ENCODE measurements at places on chromosomes 3 and 15.

- no peaks in the 10 kb centered on the region for H3K36me3 ChIP-seq
- peaks cover 9% of the 10 kb centered on the region for H3K4me1 ChIP-seq
- H3K27ac ChIP-seq = no peak overlapping the region
Observed at GRCh38 chr3:57158813-57159738, 6.1 kb downstream of the IL17RD start.

GRCh38 chr15:57727031-57727430, 20.5 kb downstream of the POLR2M start:
- H3K4me3 ChIP-seq = no peak overlapping the region
- no peaks in the 10 kb centered on the region for H3K27me3 ChIP-seq
- no peaks in the 10 kb centered on the region for H3K4me1 ChIP-seq

DNA sequence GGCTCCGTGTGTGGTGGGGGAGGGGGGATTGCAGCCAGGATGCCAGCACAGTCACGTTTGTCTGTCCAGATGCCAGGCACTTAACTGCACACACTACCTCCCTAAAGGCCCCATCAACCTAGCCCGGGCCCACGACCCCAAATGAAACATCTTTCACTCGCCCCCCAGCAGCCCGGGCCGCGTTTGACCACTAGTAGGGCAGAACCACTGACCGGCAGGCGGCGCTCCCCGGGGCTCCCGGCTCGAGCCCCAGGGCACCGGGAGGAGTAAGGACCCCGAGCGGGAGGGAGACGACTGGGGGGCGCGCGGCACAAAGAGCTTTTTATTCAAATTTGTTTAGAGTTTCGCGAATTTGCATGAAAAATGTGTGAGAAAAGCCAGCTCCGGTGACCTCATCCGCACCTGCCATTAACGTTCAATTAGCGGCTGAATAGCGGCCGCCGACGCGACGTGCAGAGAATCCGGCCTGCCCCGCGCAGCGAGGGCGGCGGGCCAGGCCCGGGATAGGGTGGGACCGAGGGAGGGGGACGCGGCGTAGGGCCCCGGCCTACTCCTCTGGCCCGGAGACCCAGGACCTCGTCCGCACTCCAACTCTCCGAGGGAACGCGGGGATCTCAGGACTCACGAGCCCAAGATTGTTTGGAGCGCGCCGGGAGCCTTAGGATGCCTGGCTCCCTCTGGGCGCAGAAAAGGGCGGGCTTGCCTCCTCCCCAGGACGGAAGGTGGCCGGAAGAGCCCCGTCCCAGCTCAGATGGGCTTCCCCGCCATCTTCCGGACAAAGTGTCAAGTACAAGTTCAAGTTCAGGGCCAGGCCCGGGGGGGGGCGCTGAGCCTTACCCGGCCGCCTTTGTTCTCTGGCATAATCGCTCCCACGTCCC, 64.9 kb upstream of the POLG start:
- peaks cover 16% of the 10 kb centered on the region for H3K27me3 ChIP-seq
- H3K4me1 ChIP-seq = no peaks in the 10 kb centered on the region
- H3K36me3 ChIP-seq = no peaks in the 10 kb centered on the region
- H3K4me3 ChIP-seq = no peak overlapping the region
- no peak for DNase-seq

- no peaks in the 10 kb centered on the region for H3K4me1 ChIP-seq
- H3K27me3 ChIP-seq = peaks cover 3% of the 10 kb centered on the region
- no peak overlapping the region for H3K4me3 ChIP-seq
- H3K36me3 ChIP-seq = no peaks in the 10 kb centered on the region
- H3K27ac ChIP-seq = no peak overlapping the region
Observed at GRCh38 chr3:62677926-62678325, 197.3 kb downstream of the CADPS start.

- no peak for DNase-seq
- H3K27ac ChIP-seq = no peak overlapping the region
- H3K4me1 ChIP-seq = no peaks in the 10 kb centered on the region
- no peak overlapping the region for H3K4me3 ChIP-seq
- peaks cover 42% of the 10 kb centered on the region for H3K27me3 ChIP-seq
- H3K36me3 ChIP-seq = no peaks in the 10 kb centered on the region
Observed at GRCh38 chr15:69082554-69082953, 68.1 kb downstream of the NOX5 start.

- peaks cover 5% of the 10 kb centered on the region for H3K27me3 ChIP-seq
- H3K27ac ChIP-seq = no peak overlapping the region
- no peaks in the 10 kb centered on the region for H3K36me3 ChIP-seq
Observed at GRCh38 chr3:127645371-127646015, 16.5 kb downstream of the PODXL2 start.

DNA sequence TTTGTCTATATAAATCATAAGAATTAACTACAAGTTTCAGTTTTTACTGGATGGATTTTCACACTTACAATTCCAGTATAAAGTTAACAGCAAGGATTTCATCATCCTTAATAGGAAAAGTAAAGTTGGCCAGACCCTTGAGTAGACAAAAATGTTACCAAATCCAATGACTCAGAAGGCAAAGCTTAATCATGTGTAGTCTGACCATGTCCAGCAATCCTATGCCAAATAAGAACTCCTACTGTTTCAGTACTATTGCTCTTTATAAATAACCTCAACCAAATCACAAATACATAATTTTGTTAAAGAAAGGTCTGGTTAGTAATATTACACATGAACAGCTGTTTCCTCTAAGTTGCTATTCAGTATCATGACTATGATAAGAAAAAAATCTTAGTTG, 35.0 kb downstream of the PLOD2 start:
- no peak for DNase-seq
- no peak overlapping the region for H3K27ac ChIP-seq
- no peak overlapping the region for H3K4me3 ChIP-seq
- H3K4me1 ChIP-seq = no peaks in the 10 kb centered on the region

DNA sequence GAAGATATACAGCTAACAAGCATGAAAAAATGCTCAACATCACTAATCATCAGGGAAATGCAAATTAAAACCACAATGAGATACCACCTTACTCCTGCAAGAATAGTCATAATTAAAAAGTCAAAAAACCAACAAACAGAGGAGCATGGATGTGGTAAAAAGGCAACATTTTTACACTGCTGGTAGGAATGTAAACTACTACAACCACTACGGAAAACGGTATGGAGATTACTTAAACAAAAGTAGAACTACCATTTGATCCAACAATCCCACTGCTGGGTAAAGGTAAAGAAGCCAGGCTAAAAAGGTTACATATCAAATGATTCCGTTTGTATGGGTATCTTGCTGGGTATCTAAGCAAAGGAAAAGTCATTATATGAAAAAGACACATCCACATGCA, 53.8 kb downstream of the STAG1 start:
- peaks cover 26% of the 10 kb centered on the region for H3K36me3 ChIP-seq
- H3K4me3 ChIP-seq = no peak overlapping the region
- H3K27ac ChIP-seq = no peak overlapping the region
- no peaks in the 10 kb centered on the region for H3K4me1 ChIP-seq

- H3K27ac ChIP-seq = no peak overlapping the region
- no peak overlapping the region for H3K4me3 ChIP-seq
- no peaks in the 10 kb centered on the region for H3K27me3 ChIP-seq
- H3K36me3 ChIP-seq = no peaks in the 10 kb centered on the region
- H3K4me1 ChIP-seq = no peaks in the 10 kb centered on the region
Observed at GRCh38 chr3:170584585-170585007, 1.3 kb downstream of the SLC7A14 start.

GRCh38 chr3:191529992-191530391, 69.0 kb downstream of the PYDC2 start:
- no peak overlapping the region for H3K27ac ChIP-seq
- no peaks in the 10 kb centered on the region for H3K27me3 ChIP-seq
- H3K4me1 ChIP-seq = no peaks in the 10 kb centered on the region
- no peaks in the 10 kb centered on the region for H3K36me3 ChIP-seq
- no peak for DNase-seq

- no peaks in the 10 kb centered on the region for H3K27me3 ChIP-seq
- H3K4me1 ChIP-seq = no peaks in the 10 kb centered on the region
- H3K4me3 ChIP-seq = no peak overlapping the region
- DNase-seq = no peak
- H3K27ac ChIP-seq = no peak overlapping the region
Observed at GRCh38 chr3:189588070-189588469, 43.1 kb upstream of the TP63 start.

- H3K27me3 ChIP-seq = no peaks in the 10 kb centered on the region
- no peaks in the 10 kb centered on the region for H3K4me1 ChIP-seq
- H3K4me3 ChIP-seq = no peak overlapping the region
- no peak for DNase-seq
- no peak overlapping the region for H3K27ac ChIP-seq
Observed at GRCh38 chr15:31448635-31448979, 122.0 kb downstream of the KLF13 start.

GRCh38 chr3:27509376-27509775, 25.2 kb upstream of the SLC4A7 start:
- H3K36me3 ChIP-seq = no peaks in the 10 kb centered on the region
- H3K4me3 ChIP-seq = no peak overlapping the region
- H3K27ac ChIP-seq = no peak overlapping the region
- no peak for DNase-seq
- no peaks in the 10 kb centered on the region for H3K27me3 ChIP-seq

DNA sequence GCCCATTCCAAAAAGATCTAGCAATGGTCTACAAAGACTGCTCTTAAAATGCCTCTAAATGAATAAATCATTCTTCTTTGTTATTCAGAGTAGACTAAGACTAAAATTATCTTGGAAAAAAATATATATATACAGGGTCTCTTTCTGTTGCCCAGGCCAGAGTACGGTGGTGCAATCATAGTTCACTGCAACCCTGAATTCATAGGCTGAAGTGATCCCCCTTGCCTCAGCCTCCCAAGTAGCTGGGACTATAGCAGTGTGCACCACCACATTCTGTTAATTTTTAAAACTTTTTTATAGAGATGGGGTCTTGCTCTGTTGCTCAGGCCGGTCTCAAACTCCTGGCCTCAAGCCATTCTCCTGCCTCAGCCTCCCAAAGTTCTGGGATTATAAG, 18.7 kb downstream of the WWTR1 start:
- H3K27ac ChIP-seq = no peak overlapping the region
- H3K4me3 ChIP-seq = no peak overlapping the region
- no peak for DNase-seq
- no peaks in the 10 kb centered on the region for H3K36me3 ChIP-seq
- peaks cover under 1% of the 10 kb centered on the region for H3K27me3 ChIP-seq

DNA sequence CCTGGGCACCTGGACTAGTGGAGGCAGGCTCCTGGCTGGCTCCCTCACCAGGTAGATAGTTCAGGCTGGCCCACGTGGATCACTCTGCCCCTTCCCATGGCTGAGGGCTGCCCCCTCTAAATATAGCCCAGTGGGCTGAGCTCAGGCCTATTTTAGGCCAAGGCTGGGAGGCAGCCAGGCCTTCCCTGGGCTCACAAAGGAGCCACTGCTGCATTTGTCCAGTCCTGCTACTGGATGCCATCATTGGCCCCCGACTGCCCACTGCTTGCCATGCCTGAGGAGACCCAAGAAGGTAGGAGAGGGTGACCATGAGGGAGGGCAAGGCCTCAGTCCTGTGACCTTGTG, at the start of gene LSMEM2:
Gene LSMEM2 (plus strand): TSS at position 208 of the 345 bp plus-strand sequence. CDS start 27 bp downstream, at position 235.
- H3K4me3 ChIP-seq = no peak within 1 kb of the TSS
- H3K4me1 ChIP-seq = no peaks in the 10 kb centered on the region
- no peaks in the 10 kb centered on the region for H3K36me3 ChIP-seq
- H3K27ac ChIP-seq = no peak within 1 kb of the TSS
- no peak for DNase-seq

GRCh38 chr3:132009241-132009640, 25.6 kb downstream of the CPNE4 start:
- DNase-seq = no peak
- peaks cover 3% of the 10 kb centered on the region for H3K27me3 ChIP-seq

- no peaks in the 10 kb centered on the region for H3K27me3 ChIP-seq
- DNase-seq = no peak
- H3K4me1 ChIP-seq = no peaks in the 10 kb centered on the region
Observed at GRCh38 chr15:62027263-62027565, 33.0 kb downstream of the VPS13C start.

DNA sequence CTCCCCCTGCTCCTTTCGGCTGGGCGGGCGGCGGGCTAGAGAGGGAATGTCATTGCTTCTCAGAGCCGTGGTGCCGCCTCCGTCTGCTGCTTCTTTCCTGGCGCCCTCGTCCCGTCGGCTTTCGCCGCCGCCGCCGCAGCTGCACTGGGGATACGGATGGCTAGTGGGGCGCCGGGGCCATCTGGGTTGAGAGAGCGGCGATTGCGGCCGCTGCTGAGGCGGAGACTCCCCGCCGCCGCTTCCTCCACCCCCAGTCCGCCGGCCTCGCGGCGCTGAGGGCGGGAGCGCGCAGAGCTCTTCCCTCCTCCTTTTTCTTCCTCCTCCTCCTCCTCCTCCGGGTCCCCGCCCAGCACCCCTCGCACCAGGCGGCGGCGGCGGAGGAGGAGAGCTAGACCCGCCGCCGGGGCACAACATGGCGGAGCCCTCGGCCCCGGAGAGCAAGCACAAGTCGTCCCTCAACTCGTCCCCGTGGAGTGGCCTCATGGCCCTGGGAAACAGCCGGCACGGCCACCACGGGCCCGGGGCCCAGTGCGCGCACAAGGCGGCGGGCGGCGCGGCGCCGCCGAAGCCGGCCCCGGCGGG, at the start of gene STT3B:
Gene STT3B (plus strand): TSS at position 339 of the 582 bp plus-strand sequence. CDS start 74 bp downstream, at position 413.
- H3K27ac ChIP-seq = peak within 1 kb of the TSS; percentile 99
- peaks cover 39% of the 10 kb centered on the region for H3K4me1 ChIP-seq
- H3K27me3 ChIP-seq = no peaks in the 10 kb centered on the region

GRCh38 chr3:188470508-188471130, 316.7 kb downstream of the LPP start:
- H3K36me3 ChIP-seq = no peaks in the 10 kb centered on the region
- H3K27ac ChIP-seq = no peak overlapping the region
- H3K4me1 ChIP-seq = no peaks in the 10 kb centered on the region
- no peak overlapping the region for H3K4me3 ChIP-seq
- no peaks in the 10 kb centered on the region for H3K27me3 ChIP-seq

GRCh38 chr15:39301589-39301999, 279.3 kb upstream of the THBS1 start:
- H3K4me1 ChIP-seq = no peaks in the 10 kb centered on the region
- no peak overlapping the region for H3K27ac ChIP-seq
- no peak for DNase-seq
- H3K4me3 ChIP-seq = no peak overlapping the region
- H3K27me3 ChIP-seq = peaks cover 12% of the 10 kb centered on the region

GRCh38 chr15:52208306-52208946, 17.2 kb upstream of the GNB5 start:
- no peaks in the 10 kb centered on the region for H3K36me3 ChIP-seq
- no peaks in the 10 kb centered on the region for H3K27me3 ChIP-seq
- peak; percentile 71 for DNase-seq
- no peak overlapping the region for H3K4me3 ChIP-seq
- H3K27ac ChIP-seq = no peak overlapping the region

GRCh38 chr3:25913179-25913578, 123.3 kb downstream of the OXSM start:
- no peak overlapping the region for H3K4me3 ChIP-seq
- H3K36me3 ChIP-seq = no peaks in the 10 kb centered on the region
- DNase-seq = no peak
- no peak overlapping the region for H3K27ac ChIP-seq
- H3K27me3 ChIP-seq = no peaks in the 10 kb centered on the region
- no peaks in the 10 kb centered on the region for H3K4me1 ChIP-seq

GRCh38 chr15:74549816-74550215, 8.8 kb downstream of the ARID3B start:
- H3K36me3 ChIP-seq = peaks cover 4% of the 10 kb centered on the region
- H3K27me3 ChIP-seq = no peaks in the 10 kb centered on the region
- H3K4me3 ChIP-seq = no peak overlapping the region
- no peak for DNase-seq
- H3K27ac ChIP-seq = no peak overlapping the region

Data from DND-41 (cell line).